ENCODE measurements at places on chromosomes 1 and 21. TPM values are rescaled to one million over a fixed set of nuclear protein-coding genes. Genes with fewer than 3 reads are reported as not detected.

DNA sequence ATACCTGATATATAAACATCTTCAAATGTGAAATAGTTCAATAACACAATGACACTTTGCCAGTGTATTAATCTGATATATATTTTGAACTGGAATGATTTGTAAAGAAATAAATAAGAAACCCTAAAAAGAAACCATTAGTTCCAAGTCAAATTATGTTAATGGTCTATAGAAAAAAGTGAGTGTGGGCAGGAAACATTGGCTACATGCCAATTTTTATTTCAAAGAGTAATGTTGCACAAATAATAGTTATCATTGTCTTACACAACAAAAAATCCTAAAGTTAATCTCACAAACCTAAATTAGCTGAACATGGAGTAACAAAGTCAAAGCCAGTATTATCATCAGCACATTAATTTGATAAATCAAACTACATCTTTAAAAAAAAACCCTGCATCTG is 37.9 kb upstream of the BATF3 start:
- H3K4me3 ChIP-seq: no peak overlapping the region
- no peak for DNase-seq
- H3K27ac ChIP-seq: no peak overlapping the region
- peaks cover 3% of the 10 kb centered on the region for H3K4me1 ChIP-seq

GRCh38 chr1:235077571-235078479 is 50.8 kb downstream of the TOMM20 start:
- no peaks in the 10 kb centered on the region for H3K36me3 ChIP-seq
- DNase-seq: peak; percentile 53
- no peaks in the 10 kb centered on the region for H3K27me3 ChIP-seq

- H3K36me3 ChIP-seq: peaks cover 5% of the 10 kb centered on the region
- no peak overlapping the region for H3K4me3 ChIP-seq
These were observed 36.5 kb upstream of the DDAH1 start for GRCh38 chr1:85501355-85501898.

The LRRC39 gene
- 1.2 TPM for total RNA-seq

The SRGAP2C gene
- total RNA-seq: 36.9 TPM

- H3K4me1 ChIP-seq: peaks cover 10% of the 10 kb centered on the region
- no peaks in the 10 kb centered on the region for H3K36me3 ChIP-seq
- no peak for DNase-seq
- H3K27ac ChIP-seq: no peak overlapping the region
- H3K4me3 ChIP-seq: no peak overlapping the region
- no peaks in the 10 kb centered on the region for H3K27me3 ChIP-seq
These were observed 784.5 kb downstream of the USP25 start for GRCh38 chr21:16514316-16514715.

- no peaks in the 10 kb centered on the region for H3K36me3 ChIP-seq
- no peak overlapping the region for H3K4me3 ChIP-seq
- peaks cover 4% of the 10 kb centered on the region for H3K27me3 ChIP-seq
- H3K4me1 ChIP-seq: no peaks in the 10 kb centered on the region
These were observed 3.4 kb downstream of the RUNX3 start for GRCh38 chr1:24926563-24927249.

The CD1D gene
- under 0.01 TPM for total RNA-seq

DNA sequence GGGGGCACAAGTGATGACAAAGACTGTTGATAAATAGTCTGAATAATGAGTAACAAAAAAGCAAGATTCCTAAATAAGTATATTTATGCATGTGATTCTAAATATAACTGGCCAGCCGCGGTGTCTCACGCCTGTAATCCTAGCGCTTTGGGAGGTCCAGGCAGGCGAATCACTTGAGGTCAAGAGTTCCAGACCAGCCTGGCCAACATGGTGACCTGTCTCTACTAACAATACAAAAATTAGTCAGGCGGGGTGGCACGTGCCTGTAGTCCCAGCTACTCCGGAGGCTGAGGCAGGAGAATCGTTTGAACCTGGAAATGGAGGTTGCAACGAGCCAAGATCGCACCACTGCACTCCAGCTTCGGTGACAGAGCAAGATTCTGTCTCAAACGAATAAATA is 161.5 kb downstream of the TOMM20 start:
- no peaks in the 10 kb centered on the region for H3K36me3 ChIP-seq
- no peak for DNase-seq
- H3K27me3 ChIP-seq: no peaks in the 10 kb centered on the region
- H3K4me3 ChIP-seq: no peak overlapping the region
- peak overlapping the region; percentile 45 for H3K27ac ChIP-seq

DNA sequence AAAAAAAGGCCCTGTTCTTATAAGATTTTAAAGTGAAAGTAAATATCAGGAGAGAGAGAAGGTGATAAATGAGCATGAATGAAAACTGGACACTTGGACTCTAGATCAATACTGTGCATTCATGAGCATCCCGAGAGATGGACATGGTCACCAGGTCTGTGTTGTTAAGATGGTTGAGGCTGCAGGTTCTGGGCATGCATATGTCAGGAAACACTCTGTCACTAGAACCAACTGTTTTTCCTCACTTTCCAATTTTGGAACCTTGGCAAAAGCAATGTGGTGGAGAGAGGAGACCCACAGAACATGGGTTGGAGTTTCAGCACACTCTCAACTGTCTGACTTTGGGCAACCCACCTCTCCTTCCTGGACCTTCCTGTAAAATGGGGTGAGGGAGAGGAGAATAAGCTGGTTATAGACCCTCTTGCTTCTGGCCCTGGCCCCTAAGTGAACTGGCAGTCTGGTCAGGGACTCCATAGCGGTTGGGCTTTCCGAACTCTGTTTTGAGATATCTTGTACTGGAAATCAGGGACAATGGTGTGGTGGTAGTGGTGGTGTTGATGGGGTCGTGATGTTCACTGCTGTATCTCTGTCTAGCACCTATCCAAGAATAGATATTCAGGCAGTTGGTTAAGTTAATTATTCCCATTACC is 4.2 kb downstream of the MAN1C1 start:
- H3K27me3 ChIP-seq: peaks cover 73% of the 10 kb centered on the region
- no peak overlapping the region for H3K4me3 ChIP-seq
- H3K4me1 ChIP-seq: peaks cover 8% of the 10 kb centered on the region
- no peaks in the 10 kb centered on the region for H3K36me3 ChIP-seq

The OR6P1 gene
- total RNA-seq: not detected

DNA sequence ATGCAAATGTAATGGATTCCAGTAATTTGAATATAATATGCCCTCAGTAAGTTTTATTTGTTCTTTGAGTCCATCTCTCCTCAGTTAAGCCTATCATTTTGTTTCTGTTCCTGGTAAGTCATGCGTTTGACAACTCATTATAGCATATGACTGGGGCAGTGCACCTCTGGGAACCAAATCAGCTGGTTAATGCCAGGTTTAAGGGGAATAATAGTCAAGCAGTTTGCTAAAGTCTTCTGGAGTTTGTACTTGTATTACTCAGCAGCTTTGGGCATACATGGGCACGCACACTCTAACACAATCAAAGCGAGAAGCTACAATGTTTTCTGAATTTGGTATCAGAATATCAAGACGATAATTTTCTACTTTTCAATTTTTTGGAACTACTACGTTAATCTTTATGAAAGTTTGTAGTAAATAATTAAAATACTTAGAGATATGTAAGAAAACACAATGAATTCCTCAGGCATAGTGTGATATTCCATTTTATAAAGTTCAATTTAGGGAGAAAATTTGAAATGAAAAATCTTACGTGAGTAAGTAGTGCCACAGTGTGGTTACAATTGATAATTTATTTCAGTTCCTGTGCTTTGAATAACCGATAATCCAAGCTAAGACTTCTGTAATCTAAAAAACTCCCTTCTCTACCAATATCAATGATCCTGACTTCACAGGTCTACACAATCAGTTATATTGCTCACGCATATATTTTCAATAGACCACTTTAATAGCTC is 43.8 kb upstream of the KCTD3 start:
- H3K4me1 ChIP-seq: peaks cover 3% of the 10 kb centered on the region
- H3K36me3 ChIP-seq: no peaks in the 10 kb centered on the region
- DNase-seq: no peak
- no peak overlapping the region for H3K27ac ChIP-seq
- H3K27me3 ChIP-seq: no peaks in the 10 kb centered on the region
- peak overlapping the region; percentile 14 for H3K4me3 ChIP-seq

The TPR gene
- total RNA-seq: 63.9 TPM

The FCGR3B gene
- total RNA-seq: not detected

DNA sequence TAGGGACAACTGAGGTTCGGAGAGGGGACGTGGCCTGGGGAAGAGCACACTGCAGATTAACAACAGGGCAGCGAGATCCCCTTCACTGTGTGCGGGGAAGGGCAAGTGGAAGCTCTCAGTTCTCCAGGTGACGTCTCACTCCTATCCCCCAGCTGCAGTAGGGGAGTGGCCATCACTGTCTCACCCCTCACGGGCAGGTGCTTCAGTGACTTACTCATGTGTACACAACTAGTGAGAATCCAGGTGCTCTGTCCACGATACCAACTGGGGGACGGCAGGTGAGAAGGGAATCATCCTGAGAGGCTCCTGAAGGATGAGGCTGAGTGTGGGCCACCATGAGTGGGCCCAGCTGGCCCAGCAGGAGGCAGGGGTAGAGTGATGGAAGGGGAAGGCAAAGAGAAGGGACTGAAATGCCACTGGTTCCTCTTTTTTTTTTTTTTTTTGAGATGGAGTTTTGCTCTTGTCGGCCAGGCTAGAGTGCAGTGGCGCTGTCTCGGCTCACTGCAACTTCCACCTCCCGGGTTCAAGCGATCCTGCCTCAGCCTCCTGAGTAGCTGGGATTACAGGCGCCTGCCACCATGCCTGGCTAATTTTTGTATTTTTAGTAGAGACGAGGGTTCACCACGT is 25.9 kb downstream of the RHBG start:
- H3K36me3 ChIP-seq: no peaks in the 10 kb centered on the region
- no peak overlapping the region for H3K4me3 ChIP-seq
- peaks cover 21% of the 10 kb centered on the region for H3K27me3 ChIP-seq
- H3K27ac ChIP-seq: no peak overlapping the region
- DNase-seq: peak; percentile 13

The NFASC gene
- total RNA-seq: 36.9 TPM

The FLG2 gene
- total RNA-seq: not detected

- H3K4me1 ChIP-seq: peaks cover 70% of the 10 kb centered on the region
- no peaks in the 10 kb centered on the region for H3K27me3 ChIP-seq
- peak; percentile 68 for DNase-seq
- peak overlapping the region; percentile 96 for H3K27ac ChIP-seq
- no peaks in the 10 kb centered on the region for H3K36me3 ChIP-seq
These were observed 8.3 kb upstream of the COL16A1 start for GRCh38 chr1:31712068-31712467.

GRCh38 chr1:220487297-220487820 is 40.6 kb upstream of the MARK1 start:
- no peaks in the 10 kb centered on the region for H3K27me3 ChIP-seq
- H3K4me1 ChIP-seq: no peaks in the 10 kb centered on the region
- H3K27ac ChIP-seq: no peak overlapping the region
- no peak for DNase-seq

The GCSAML gene
- total RNA-seq: not detected

DNA sequence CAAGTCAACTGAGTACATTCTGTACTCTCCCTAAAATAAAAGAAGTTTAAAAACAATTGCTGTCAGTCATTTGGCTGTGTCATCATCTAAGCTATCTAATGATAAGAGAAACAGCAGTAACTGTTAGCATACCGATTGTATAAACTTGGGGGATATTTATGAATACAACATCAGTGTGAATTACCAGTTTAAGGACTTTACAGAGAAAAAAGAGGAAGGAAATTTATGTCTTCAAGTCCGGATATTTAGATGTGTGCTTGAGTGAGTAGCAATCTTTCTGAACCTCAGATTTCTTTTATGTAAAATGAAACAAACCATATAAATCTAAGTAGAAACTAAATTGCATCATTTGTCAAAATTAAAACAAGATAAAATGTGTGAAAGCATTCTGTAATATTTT is 1557.0 kb downstream of the MRPL39 start:
- no peak overlapping the region for H3K4me3 ChIP-seq
- H3K27ac ChIP-seq: no peak overlapping the region
- H3K27me3 ChIP-seq: no peaks in the 10 kb centered on the region
- H3K4me1 ChIP-seq: no peaks in the 10 kb centered on the region
- no peaks in the 10 kb centered on the region for H3K36me3 ChIP-seq
